ENCODE measurements at places on chromosomes 7 and 10. TPM values are rescaled to one million over a fixed set of nuclear protein-coding genes. Genes with fewer than 3 reads are reported as not detected.

TRPV6 gene
- not detected for total RNA-seq

SUPV3L1 gene
- 30.0 TPM for total RNA-seq

SPOCK2 gene
- 0.29 TPM for total RNA-seq

ADRA2A gene
- 0.20 TPM for total RNA-seq

HNRNPH3 gene
- total RNA-seq, result 182 TPM

BLOC1S2 gene
- total RNA-seq, result 101 TPM

HABP2 gene
- 0.09 TPM for total RNA-seq

SPDYE1 gene
- total RNA-seq, result not detected

SSC4D gene
- 1.3 TPM for total RNA-seq

LIPF gene
- not detected for total RNA-seq

WIPF3 gene
- total RNA-seq, result 0.48 TPM

ZNF853 gene
- 2.5 TPM for total RNA-seq

MKI67 gene
- total RNA-seq, result 58.9 TPM

AKR1C8 gene
- total RNA-seq, result not detected

AZGP1 gene
- total RNA-seq, result not detected

ATG9B gene
- total RNA-seq, result 0.71 TPM

RASA4B gene
- 1.8 TPM for total RNA-seq

GARIN1A gene
- total RNA-seq, result 0.67 TPM

EPHA1 gene
- total RNA-seq, result 0.05 TPM

CEP55 gene
- total RNA-seq, result 60.9 TPM

ACADSB gene
- total RNA-seq, result 7.8 TPM

OR2A12 gene
- total RNA-seq, result not detected

LRRC18 gene
- not detected for total RNA-seq

SYNPO2L gene
- total RNA-seq, result 0.01 TPM

PTN gene
- not detected for total RNA-seq

LIPN gene
- not detected for total RNA-seq

TAS2R41 gene
- total RNA-seq, result not detected

SFXN2 gene
- 4.1 TPM for total RNA-seq

TUBAL3 gene
- total RNA-seq, result 0.31 TPM

NRG3 gene
- total RNA-seq, result not detected

PODXL gene
- 43.0 TPM for total RNA-seq

ATOH7 gene
- 0.08 TPM for total RNA-seq

TRIM56 gene
- 13.1 TPM for total RNA-seq

LIPK gene
- not detected for total RNA-seq

CYP2C19 gene
- total RNA-seq, result not detected

SAP25 gene
- total RNA-seq, result 0.44 TPM

TMEM229A gene
- total RNA-seq, result not detected

EPO gene
- not detected for total RNA-seq

HNRNPF gene
- total RNA-seq, result 353 TPM

CALHM3 gene
- 0.35 TPM for total RNA-seq

CCDC126 gene
- total RNA-seq, result 4.0 TPM

PNLIPRP3 gene
- total RNA-seq, result 0.03 TPM

IFIT1 gene
- total RNA-seq, result 5.4 TPM

PALD1 gene
- total RNA-seq, result 5.9 TPM

CUBN gene
- 0.06 TPM for total RNA-seq

ANXA8L1 gene
- total RNA-seq, result 122 TPM

AOC1 gene
- total RNA-seq, result 0.02 TPM

ANKRD30A gene
- 0.49 TPM for total RNA-seq

SPDYE2 gene
- not detected for total RNA-seq

PLXDC2 gene
- 0.03 TPM for total RNA-seq

VWDE gene
- 0.58 TPM for total RNA-seq

RSPH10B gene
- 0.06 TPM for total RNA-seq

PRR15 gene
- 4.6 TPM for total RNA-seq

GNGT1 gene
- total RNA-seq, result not detected

CHCHD3 gene
- total RNA-seq, result 75.2 TPM

ERVW-1 gene
- not detected for total RNA-seq
